ENCODE measurements at places on chromosomes 7 and 10.

- no peak for DNase-seq
These were observed 32.7 kb upstream of the RHOBTB1 start for GRCh38 chr10:60976687-60977086.

GRCh38 chr7:51253157-51253556 is 63.5 kb downstream of the COBL start:
- no peak for DNase-seq

GRCh38 chr7:123836656-123837055 is 8.3 kb upstream of the HYAL4 start:
- no peak for DNase-seq

- no peak for DNase-seq
These were observed 147.2 kb downstream of the TMEM178B start for GRCh38 chr7:141221007-141221612.

DNA sequence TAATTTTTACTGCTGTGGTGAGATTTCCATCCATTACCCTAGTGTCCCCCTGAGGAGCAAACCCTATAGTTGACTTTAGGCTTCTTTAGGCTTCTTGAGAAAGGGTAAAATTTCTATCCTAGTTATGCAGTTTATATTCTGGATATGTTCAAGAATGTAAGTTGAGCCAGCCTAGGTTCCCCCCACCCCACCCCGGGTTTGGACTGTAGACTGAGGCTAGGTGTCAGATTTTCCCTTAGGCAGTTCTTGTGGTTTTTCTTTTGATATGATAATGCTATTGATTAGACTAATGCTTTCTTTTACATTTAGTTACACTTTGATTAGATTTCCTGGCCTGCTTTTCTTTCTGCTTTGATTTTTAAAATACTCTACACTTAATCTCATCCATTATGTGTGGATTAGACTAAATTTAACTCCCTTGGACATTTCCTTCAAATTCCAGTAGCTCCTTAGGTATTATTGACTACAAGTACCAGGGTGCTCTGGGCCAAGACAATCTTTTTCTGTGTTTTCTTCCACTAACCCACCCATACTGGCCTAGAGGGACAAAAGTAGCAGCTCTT is 37.7 kb downstream of the NRF1 start:
- DNase-seq: no peak

DNA sequence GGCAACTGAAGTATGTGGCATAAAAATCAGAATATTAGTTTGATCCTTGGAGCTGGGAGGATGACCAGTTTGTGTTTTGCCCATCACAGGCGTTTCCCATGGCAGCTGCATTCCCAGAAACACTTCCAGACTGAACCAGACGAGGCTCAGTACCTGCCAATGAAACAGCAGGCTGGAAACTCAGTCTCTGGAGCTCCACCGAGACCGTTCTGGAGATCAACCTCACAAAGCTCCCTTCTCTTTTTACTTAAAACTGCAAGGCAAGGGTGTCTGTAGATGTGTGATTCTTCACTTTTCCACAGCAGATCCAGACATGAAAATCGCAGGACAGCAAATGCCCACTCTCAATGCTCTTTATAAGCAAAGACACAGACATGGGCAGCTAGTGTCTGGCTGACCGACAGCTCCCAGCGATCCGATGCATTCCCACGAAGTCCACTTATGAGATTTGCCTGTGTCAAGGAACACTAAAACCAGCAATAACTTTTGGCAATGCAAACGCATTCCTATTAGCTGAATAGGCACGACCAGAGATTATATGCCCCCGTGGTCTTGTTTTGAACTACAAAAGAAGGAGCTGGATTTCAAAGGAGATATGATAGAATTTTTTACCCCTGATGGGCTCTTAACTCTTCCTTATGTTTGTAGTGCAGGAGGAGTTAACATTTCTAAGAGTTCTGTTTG is 72.6 kb downstream of the ADAM12 start:
- DNase-seq: peak; percentile 82

DNA sequence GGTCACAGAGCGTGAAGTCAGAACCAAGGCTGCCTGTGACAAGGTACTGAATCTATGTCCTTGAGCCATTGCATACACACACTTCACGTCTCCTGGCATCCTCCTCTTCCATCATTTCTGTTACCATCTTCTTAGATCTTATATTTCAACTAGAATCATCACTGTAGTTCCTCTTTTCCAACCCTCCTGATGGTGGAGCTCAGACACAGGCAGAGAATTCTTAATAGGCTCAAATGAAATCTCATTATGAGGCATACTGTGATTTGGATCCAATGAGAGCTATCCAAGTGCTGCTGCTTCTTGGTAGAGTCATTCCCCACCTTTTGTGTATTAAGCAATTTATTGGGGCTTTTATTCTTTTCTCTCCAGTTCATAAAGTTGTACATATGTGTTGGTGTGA is 113.2 kb downstream of the CALCR start:
- no peak for DNase-seq

- DNase-seq: peak; percentile 64
These were observed 19.4 kb downstream of the GATA3 start for GRCh38 chr10:8073691-8074416.

GRCh38 chr10:22593636-22594198 is 120.7 kb downstream of the PIP4K2A start:
- no peak for DNase-seq

- DNase-seq: no peak
These were observed 43.3 kb downstream of the FRMPD2 start for GRCh38 chr10:48231178-48231577.

GRCh38 chr10:78991187-78991586 is 77.6 kb upstream of the ZMIZ1 start:
- no peak for DNase-seq

DNA sequence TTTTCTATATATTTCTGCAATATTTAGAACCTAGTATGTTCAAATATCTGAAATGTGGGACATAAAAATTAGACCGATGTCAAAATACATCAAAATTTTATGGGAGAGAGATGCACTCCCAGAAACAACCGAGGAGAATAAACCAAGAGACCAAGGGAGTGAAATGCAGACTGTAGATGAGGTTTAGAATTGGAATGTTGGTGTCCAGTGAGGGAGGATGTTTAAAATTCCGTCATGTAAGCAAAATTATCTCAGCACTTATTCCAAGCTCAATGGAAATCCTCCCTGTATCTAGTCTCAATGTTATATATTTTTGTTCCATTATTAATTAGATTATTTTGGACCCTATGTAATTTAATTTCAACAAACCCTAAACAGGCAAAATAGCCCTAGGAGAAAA is 61.9 kb upstream of the MAGI2 start:
- peak; percentile 22 for DNase-seq

DNA sequence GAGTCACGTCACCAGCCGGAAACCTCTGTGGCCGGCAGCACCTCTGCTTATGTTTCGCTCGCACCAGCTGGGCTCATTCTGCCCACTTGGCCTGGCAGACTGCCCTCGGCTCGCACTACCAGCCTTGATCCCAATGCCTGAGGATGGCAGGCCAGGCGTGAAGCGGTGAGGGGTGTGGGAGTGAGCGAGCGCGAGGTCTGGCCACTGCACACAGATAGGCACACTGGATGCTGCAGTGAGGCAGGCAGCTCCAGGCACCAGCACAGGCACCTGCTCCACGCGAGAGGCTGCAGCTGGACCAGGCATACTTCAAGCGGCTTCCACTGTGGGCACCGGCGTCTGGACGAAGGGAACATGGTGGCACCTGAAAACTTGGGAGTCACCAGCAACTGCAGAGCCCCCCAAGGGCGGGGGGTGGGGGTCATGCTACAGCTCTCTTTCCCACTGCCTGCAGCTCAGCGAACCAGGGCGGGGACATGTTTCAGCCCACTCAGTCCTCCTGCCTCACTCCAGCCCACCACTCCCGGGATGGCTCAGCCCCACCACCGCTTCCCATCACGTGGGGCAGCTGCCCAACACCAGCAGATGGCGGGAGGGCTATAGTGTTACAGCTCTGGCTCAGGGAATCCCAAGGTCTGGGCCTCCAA is 5.4 kb upstream of the DMTF1 start:
- DNase-seq: no peak

DNA sequence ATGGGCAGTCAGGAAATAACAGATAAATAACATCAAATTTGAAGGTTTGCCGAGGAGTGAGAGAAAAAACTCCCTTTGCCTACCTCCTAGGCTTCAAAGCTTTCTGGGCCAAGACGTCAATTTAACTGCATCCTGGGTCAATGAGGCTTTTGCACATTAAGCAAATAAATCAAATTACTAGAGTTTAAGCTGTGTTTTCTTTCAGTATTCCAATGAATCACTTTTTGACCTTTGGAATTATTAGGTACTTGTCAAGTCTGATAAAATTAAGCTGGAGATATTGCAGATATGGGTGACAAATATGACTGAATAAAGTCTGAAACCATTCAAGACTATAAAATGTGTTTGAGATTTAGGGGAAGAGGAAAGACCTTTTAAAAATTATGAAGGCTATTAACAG is 22.2 kb downstream of the GLUD1 start:
- DNase-seq: no peak

DNA sequence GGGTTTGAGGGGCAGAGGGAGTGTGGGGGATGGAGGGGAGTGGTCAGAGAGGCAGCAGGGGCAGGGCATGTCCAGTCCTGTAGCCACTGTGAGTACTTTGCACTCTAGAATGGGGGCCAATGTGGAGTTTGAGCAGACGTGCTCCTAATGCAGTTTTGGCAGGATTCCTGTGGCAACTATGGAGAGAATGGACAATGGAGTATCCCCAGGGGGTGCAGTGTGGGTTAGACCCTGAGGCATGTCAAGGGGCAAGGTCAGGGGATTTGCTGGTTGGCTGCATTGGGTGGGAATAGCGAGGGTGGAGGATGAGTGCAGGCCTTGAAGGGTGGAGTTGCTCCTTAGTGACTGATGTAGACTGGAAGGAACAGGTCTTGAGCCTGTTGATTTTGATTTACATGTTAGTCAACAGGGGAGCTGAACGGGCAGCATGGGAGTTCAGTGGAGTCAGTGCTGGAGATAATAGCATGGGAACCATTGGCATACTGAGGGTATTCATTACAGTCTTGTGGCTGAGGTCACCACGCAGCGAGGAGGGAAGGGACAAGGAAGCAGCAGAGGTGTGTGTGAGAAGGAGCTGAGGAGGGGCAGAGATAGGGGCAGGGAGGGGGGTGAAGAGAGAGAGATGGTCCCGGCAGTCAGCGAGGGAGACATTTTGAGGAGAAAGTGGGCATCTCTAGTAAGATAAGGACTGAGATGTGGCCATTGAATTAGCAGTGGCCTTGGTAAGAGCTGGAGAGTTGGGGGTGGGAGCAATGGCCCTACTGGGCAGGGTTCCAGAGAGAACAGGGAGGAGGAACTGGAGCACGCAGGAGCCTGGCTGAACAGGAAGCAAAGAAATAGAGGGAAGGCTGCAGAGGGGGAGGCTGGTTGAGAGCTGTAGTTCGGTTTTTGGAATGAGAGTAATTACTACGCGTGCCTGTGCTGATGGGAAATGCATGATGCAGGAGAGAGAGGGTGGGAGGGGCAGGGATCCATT is 112.7 kb downstream of the CCNY start:
- DNase-seq: no peak

DNA sequence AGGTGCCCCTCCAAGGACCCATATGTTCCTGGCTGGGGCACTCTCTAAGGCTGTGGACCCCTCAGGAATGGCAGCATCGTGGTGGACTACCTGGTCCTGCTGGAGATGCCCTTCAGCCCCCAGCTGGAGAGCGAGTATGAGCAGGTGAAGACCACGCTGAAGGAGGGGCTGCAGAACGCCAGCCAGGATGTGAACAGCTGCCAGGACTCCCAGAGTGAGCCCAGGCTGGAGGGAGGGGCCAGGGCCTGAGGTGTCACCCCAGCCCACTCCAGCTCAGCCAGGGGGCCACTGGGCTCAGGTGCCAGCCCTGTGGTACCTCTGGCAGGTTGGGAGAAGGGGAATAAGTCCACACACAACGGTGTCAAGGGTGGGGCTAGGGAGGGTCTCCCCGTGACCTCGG is 4.7 kb upstream of the MUC12 start:
- DNase-seq: no peak

DNA sequence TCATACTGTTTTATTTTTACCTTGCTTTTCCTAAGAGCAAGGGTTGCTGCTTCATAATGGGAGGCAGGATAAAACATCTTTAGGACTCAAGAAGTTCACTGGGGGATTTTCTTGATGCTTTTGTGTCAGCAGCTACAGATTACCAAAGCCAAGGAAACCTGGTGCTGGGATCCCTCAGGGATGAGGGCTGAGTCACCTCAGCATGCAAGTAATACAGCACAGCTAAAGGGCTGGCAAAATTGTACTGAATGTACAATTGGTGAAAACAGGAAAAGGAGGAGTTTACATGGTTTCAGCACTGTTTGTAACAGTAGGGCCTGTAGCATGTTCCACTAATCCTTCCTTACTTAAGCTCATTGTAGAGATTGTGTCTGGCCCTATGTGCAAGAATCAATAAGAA is 1056.8 kb downstream of the SORCS1 start:
- peak; percentile 13 for DNase-seq

- peak; percentile 11 for DNase-seq
These were observed 5.9 kb downstream of the STAM start for GRCh38 chr10:17649836-17650235.

DNA sequence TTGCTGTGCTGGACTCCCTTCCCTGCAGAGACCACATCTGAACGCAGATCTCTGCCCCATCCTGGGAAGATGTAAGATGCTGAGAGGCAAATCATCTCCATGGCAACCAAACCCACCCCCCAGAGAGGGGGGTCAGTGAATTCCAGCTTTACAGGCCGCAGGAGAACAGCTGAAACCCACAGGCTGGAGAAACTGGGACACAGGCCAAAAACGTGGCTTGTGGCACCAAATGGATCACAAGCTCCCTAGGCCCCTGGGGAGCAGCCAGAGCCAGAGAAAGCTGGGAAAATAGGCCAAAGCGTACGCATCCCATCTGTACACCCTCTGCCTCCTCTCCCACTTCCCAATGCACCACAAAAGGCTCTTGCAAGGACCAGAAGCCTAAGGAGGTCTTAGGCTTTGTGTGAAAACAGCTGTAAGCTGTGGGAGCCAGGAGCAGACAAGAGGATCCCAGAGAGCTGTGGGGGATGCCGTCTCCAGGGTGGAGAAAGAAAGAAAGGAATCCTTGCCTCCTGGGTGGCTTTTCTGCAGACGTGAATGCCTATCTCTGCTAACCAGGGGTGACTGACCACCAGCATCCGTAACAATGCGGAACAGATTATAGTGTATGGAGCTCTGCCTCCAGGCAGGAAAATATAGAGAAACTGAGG is 59.5 kb downstream of the TMEM130 start:
- no peak for DNase-seq

GRCh38 chr7:73939528-73939927 is 78.6 kb downstream of the TMEM270 start:
- no peak for DNase-seq

- DNase-seq: no peak
These were observed 29.4 kb upstream of the PPP1R9A start for GRCh38 chr7:94877731-94878670.

DNA sequence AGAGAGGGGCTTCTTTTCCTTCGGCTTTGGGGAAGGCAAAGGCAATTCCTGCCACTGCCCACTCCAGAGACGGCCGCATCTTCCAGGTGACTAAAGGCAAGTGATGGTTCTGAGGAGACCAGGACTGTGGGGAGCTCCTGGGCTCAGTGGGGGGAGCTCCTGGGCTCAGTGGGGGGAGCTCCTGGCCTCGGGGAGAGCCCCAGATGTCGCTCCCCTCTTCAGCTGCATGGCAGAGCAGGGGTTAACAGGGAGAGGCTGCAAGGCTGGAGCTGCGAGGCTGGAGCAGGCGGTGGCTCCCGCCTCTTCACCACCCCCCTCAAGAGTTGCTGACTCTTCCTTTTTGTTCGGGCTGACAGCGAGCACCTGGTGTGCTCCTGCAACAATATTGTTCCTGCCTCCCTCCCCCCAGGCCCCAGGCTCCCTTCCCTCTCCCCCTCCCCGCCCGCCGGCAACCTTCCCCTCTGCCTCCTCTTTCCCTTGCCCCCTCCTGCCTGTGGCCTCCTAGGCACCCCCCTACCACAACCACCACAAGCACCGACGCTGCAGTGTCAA is 56.3 kb upstream of the LBX1 start:
- no peak for DNase-seq
